IMR-90 (cell line): ENCODE measurements at places on chromosomes 1 and 21.

DNA sequence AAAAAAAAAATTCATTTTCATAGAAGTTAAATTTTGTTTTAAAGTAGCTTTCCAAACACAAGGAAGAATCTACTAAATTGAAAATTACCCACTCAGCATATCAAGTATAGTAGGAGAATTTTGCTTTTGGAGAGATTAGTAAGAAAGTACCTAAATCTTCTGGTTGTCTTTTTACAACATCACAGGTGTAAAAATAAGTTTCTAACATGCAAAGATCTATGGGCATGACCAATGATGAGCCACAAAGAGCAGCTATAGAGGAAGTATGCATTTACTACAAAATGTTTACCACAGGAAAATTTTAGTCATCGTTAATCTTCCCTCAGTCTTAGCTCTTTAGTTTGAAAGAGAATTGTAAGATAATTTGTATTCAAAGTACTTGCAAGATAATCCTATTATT lies 28.1 kb downstream of the ANGPTL3 start:
- DNase-seq = peak; percentile 49

DNA sequence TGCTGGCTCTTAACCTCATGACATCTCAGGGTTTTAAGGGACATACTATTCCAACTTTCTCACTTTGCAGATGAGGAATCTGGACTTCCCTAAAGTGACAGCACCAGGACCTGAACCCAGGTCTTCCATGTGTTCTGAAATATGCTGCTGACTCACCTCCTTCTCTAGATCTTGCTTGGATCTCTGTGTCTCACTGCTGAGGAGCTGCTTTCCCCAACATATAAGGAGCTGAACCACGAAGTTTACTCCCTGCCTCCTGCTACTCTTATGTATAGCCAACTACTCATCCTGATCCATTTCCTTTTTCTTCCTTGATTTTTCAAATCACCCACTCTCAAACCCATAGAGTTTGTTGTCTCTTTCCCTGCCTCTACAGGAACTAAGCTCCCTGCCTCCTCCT lies 38.2 kb downstream of the ALG14 start:
- DNase-seq = peak; percentile 61

GRCh38 chr1:21251773-21252471 lies 38.3 kb downstream of the ECE1 start:
- DNase-seq = peak; percentile 96

GRCh38 chr1:209609041-209609790 lies 25.7 kb downstream of the CAMK1G start:
- DNase-seq = no peak

DNA sequence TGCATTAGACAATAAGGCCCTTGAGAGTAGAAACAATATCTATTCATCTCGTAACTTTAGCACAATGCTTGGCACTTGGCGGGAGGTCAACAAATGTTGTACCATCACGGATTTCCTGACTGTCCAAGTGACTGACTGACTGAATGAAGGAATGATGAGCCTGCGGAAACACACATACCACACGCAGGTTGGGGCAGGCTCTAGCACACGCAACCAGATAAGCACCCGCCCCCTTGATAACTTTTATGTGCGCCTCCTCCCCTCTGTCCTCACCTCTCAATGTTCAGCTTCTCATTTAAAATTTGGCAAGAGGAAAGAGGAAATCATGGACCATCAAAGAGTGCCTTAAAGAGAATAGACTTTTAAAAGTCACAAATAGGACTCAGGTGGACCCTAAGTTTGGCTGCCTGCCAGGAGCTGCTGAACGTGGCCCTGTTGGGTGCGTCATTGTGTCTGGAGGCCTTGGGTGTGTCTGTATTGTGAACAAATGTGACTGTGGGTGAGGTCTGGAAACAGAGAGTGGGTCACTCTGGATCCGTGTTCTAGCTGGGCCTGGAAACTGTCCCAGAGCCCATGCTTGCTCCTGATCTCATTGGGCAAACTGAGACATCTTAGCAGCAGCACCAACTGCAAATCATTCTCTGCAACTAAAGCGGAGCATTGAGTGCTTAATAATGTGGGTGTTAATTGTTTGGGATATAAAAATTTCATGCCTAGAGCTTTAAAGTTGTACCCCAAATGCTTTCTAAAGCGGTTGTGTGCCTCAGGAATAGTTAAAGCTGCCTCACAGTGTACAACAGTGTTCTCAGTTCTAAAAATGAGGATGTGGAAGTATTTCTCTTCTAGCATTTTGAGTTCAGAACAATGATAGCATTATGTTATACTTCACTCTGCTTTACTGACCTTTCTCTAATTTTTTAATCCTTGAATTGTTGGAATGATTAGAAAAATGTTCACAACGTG lies 47.6 kb upstream of the ABCG1 start:
- no peak for DNase-seq

DNA sequence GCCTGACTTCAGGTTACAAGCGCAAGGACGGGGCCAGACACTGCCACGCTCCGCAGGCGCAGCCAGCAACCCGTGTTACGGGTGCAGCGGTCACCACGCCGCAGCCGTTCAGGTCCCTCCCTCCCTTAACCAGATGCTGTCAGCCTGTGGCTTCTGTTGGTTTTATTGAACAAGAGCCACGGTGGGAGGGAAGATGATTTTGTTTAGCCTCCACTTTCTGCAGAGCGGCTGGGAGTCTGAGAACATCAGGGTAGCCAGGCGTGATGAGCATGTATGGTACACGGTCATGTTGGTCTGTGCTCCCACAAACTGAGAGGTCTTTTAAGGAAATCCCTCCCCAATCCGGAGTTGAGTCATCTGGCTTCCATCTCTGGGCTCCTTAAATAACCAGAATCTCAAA lies 18.5 kb upstream of the ADARB1 start:
- DNase-seq = peak; percentile 47

DNA sequence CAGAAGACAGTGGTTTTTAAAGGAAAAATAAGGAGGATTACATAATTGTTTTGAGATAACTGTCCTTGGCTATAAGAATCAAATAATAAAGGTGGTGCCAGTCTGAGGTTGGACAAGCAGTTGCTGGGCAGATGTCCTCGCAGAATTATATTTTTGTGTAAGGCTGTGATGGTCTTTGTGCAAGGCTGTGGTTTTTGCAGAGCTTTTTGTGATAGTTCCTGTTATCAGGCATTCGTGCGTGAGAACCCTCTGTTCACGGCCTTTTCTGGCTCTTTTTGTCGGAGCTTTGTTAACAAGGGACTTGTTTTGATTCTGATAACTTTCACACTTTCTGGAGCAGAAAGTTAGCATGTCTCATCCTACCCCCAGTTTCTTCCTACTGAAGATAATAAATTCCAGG lies 33.4 kb downstream of the SH3BP5L start:
- no peak for DNase-seq

- no peak for DNase-seq
These were observed 72.3 kb upstream of the ACTRT2 start for GRCh38 chr1:2948751-2949680.

- no peak for DNase-seq
These were observed 9.1 kb downstream of the EXO1 start for GRCh38 chr1:241857131-241857530.

DNA sequence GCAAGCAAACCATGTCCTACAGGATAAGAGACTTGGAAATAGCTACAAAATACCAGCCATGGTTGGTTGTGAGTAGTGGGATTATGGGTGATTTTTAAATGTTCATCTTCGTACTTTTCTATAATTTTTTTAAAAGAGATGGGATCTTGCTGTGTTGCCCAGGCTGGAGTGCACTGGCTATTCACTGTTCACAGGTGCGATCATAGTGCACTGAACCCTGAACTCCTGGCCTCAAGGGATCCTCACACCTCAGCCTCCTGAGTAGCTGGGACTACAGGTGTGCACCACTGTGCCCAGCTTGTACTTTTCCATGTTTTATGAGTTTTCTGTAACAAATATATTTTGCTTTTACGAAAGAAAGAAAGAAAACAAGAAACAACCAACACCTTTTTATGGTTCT lies 224.2 kb downstream of the FOXD2 start:
- DNase-seq = no peak

DNA sequence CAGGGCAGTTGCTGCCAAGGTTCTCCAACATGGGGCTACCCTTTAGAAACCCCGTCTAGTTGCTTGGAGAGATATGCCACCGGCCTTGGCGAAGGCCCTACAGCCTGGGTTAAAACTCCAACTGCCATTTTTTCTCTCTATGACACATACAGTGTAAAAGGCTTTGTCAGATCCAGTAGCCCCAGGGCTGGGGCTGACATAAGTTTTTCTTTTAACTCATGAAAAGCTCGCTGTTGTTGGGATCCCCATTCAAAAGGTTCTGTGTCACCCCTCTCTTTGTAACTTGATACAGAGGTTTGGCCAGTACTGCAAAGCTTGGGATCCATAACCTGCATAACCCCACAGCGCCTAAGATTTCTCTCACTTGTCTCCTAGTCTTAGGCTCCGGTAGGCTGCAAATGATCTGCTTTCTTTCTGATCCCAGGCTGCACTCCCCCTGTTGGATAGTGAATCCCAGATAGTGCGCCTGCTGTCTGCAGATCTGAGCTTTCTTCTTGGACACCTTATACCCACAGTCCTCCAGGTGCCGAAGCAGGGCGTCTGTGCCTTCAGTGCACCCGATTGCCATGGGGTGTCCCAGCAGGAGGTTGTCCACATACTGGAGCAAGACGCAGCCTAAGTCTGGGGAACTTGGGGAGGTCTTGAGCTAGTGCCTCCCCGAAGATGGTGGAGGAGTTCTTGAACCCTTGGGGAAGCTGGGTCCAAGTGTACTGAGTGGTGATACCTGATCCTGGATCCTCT lies 406.2 kb downstream of the TGFB2 start:
- no peak for DNase-seq

- no peak for DNase-seq
These were observed 579.0 kb upstream of the ADAMTS5 start for GRCh38 chr21:27545754-27546349.

GRCh38 chr1:175193527-175193910 lies 943 bp upstream of the KIAA0040 start:
- DNase-seq = no peak

DNA sequence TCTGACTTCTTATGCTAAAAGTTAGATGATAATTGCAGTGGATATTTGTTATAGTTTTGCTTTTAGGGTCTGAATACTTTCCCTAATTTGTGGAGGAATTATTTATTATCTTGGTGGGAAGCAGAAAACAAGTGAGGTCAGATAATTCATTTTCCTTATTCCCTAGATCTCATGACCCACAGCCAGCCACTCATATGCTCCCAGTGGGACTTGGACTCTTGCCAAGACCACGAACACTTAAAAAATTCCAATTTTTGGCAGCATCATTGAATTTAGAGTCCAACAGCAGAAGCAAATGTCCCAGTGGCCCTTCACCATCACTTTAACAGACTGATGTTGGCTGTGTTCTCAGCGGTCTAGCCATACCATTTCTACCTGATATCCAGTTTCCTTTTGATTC lies 204.2 kb downstream of the HMCN1 start:
- DNase-seq = peak; percentile 4

DNA sequence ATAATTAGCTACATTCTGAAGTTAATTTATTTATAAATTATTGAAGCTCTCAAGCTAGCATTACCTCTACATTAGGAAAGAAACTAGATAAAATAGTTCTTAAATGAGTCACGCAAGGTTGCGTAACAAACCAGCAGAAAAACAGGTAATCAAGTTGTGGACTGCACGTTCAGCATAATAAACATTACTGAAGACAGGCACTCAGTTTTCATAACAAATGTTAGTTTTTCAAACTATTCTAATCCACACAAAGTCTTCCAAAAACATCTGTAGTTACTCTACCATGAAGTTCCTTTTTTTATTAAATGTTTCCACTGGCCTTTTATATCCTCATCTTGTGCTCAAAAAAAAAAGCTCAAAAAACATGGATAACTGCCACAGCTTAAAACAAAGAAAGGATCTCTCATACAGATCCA lies 1.3 kb downstream of the TOR1AIP2 start:
- DNase-seq = peak; percentile 61

DNA sequence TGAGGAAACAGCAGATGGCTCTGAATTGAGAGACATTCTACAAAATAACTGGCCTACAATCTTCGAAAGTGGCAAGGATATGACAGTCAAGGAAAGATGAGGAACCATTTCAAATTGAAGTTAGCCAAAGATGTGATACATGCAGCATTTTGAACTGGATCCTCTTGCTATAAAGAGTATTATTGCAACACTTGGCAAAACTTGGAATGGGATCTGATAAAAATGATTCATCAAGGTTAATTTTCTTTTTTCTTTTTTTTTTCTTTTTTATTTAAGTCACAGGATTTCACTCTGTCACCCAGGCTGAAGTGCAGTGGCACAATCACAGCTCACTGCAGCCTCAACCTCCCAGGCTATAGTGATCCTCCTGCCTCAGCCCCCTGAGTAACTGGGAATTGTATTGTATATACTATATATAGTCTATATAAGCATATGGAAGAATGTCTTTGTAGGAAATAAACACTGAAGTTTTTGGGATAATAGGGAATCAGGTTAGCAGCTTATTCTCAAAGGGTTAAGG lies 49.8 kb upstream of the GJA8 start:
- DNase-seq = no peak

DNA sequence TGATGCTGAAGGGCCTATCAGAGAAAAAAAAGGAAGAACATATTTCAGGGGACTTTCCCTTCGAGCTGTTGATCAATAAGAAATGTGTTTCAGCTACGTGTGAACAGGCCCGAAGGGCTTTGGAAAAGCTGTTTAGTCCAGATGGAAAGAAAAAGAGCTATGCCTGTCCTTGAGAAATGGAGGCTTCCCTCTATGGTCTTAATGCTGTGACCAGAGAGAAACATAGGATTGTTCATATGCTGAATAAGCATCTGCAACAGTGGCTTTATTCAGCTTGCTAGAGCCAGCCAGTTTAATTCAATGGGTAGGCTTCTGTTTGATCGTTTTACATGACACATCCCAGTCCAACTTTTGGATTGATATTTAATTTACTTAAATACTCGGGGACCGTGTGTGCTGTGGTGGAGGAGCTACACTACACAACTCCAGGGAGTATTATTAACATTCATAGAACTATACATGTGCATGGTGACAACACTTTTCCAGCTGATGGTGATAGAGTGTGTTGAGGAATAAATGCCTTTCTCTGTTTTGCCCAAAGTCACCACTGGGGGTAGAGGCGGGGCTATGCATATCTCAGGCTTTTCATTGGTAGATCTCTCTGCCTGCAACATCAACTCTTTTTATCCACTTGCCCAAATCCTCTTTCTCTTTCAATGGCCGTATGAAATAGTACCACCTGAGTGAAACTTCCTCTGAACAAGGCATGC lies 106.7 kb upstream of the C8B start:
- DNase-seq = no peak

GRCh38 chr1:59103457-59103856 lies 193.4 kb upstream of the FGGY start:
- no peak for DNase-seq

DNA sequence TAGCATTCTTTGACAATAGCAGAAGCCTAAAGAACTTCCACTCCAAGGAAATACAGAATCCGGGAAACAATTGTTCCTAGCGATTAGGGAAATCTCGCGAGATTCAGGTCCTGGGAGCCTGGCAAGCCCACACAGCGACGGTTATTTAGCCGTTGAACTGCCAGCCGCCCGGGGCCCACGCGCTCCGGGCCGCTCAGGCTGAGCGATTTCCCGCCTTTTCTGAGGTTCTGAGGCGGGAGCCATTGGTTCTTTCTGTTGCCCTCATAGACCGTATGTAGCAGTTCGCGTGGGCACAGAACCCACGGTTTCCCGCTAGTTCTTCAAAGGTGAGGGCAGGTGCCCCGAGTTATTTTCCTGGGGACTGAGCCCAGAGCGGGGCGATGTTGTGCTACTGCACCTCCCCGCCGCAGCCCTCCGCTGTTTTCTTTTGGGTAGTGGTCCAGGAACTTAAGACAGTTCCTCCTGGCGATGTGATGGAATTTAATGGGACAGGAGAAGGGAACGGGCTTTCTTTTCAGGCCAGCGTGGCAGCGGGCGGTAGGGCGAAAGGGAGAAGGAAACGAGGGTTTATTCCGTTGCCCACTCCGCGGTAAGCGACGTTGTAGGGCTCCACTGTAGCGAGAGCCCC lies at the start of gene SYCP1:
Gene SYCP1 (plus strand): TSS at position 171 of the 628 bp plus-strand sequence. CDS start 602 bp downstream, outside the sequence.
- no peak for DNase-seq

- peak; percentile 70 for DNase-seq
These were observed 223.2 kb downstream of the SMYD3 start for GRCh38 chr1:246283771-246284410.
